ENCODE measurements at places on chromosomes 5 and 9. TPM values are rescaled to one million over a fixed set of nuclear protein-coding genes. Genes with fewer than 3 reads are reported as not detected.

DNA sequence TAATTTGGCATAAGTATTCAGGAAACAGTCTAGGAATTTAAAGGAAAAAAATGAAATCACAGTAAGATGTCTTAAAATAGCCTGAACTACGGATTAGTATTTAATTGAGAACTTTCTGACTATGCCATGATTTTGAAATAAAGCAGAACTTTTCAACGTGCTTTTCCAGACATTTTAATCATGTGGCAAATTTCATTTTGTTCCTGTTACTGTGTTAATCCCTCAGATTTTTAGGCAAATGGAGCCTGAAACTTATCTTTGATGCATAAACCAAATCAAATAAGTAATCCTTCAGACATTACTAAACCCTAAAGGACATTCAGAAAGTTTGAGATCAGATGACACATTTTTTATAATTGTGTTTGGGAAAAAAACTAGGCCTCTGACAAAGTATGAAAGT is 75.7 kb downstream of the FBN2 start:
- no peak for DNase-seq

The ECSCR gene
- 0.63 TPM for total RNA-seq

DNA sequence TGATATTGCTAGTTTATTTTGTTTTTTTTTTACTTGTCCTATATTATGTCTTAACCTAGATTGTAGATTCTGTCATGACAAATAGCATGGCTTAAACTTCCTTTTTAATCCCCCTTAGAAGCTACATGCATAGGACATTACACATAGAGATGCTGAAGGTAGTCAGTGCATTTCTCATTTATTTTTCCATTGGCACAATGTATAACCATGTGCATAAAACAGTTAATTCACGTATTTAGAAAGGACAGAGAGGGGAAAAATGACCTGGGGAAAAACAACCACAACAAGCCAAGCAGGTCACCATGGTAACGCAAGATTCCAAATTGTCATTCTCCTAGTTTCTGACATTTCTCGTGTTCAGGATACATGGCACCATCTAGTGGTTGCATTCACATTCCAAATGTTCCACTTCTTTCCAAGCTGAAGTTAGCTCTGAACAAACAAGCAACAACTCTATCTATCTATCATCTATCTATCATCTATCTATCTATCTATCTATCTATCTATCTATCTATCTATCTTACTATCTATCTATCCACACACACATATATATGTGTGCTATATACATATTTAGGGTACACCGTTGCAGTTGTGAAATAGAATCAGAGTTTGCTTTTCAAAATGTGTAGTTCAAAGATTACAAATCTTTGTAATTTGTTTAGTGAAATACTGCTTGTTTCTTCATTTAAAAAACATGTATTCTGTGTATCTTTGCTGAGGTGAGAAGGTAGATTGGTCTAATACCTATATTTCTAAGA is 487.2 kb upstream of the ST8SIA4 start:
- no peak for DNase-seq

DNA sequence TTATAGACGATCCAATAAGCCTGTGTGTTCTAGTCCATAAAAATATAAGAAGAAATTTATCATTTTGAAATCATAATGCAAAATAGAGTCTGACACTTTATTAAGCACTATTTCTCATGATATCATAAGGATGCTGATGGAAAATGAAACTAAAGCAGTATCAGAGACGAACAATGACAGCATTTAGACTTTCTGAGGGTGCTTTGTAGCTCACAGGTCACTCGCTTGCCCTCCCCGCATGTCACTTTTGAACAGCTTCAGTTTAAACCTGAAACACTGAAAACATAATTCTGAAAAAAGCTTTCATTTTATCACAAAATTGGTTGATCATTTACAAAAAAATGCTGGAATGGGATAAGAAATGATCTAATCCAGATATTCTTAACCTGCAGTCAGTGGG is 247.1 kb downstream of the EBF1 start:
- no peak for DNase-seq

The GMCL2 gene
- not detected for total RNA-seq

DNA sequence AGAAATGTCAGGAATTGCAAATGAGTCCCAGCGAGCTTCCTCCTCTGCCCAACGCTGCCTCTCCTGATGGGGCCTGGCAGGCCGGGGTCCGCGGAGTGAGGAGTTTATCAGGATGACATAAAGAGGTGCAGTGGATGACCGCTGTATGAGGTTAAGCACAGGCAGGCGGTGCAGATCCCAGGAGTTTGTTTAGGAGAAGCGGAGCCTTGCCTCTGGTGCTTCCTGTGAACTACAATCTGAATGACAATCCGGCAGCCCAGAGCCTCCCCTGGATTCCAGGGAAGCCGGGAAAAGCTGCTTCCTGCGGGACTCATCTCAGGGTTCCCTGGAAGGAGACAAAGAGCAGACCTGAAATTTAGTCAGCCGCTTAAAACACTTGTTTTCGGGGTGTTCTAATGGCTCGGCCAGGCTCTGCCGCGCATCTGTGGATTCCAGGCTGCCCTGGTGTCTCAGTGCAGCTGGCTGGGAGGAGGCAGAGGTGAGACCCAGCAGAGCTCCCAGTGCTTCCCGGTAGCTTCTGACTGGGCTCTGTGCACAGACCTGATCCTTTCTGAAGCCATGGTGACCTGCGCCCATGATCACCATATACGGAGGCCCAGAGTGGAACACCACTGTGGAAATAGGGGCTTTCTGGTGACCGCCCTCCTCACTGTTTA is 69.8 kb upstream of the IRX4 start:
- no peak for DNase-seq

DNA sequence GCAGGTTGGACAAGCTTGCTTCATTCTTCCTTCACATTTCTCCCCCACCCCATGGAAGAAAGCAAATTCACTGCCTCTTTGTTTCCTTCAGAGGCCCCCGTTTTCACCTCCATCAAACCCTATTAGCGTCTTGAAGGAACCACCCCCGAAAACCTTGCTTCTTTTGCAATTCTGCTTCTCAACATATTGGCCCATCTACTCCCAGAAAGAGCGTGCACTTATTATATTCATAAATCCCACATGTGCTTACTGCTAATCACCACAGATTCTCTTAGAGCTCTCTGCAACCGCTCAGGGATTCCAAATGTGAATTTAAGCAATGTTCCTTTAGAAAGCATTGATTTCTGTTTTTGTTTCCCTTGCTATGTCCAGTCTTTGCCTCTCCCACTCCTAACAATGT is 1.1 kb downstream of the F2RL2 start:
- DNase-seq, result no peak

GRCh38 chr9:17319864-17320263 is 185.0 kb downstream of the CNTLN start:
- no peak for DNase-seq

DNA sequence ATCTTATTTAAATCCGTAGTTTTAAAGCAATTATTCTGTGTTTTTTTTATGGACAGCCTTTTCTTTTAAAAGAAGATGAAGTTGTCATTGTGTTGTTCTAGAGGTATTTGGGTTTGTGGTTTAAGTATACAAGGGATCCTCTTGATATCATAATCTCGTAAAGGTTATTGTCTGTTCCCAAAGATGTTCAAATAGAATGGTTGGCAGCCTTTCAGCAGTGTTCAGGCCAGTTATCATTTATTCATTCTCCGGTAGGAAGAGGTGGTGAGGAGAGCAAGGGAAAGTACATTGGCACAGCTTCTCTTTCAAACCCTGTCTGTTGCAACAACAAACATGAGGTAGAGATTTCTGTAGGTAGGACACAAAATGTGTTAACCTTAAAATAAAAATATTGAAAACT is 147.0 kb downstream of the FOCAD start:
- DNase-seq, result no peak

DNA sequence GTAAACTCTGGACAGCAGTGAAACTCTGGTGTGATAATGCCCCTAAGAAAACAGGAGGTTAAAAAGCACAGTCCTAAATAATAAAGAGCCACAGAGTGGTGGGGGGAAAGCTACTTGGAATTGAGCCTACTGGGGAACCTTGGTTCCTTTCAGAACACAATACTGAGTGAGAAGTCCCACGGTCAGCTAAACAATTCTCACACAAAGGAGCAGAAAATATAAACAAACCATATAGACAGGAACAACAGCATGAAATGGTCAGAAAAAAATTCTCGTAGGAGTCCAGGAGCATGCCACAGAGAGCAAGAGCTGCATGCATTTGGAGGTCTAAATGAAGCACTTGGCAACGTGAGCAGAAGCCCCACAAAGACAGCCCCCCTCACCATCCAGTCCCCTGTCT is 56.0 kb downstream of the TEK start:
- DNase-seq, result no peak

DNA sequence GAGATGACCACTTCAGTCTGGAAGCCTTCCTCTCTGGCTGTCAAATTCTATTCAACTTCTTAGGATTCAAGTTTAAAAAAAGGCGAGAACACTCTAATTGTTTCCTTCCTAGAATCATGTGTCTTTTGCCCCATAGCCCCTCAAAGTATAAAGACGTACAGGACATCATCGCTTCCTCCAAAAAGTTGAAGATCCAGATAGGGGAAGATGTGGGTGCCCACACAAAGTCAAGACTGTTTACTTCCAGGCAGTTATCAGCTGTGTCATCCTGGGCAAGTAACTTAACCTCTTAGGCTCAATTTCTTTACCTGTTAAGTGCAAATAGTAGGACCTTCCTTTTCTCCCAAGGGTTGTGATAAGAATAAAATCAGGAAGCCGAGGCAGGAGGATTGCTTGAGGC is 40.1 kb downstream of the PPARGC1B start:
- no peak for DNase-seq

GRCh38 chr9:133558191-133559126 is 24.0 kb downstream of the ADAMTSL2 start:
- DNase-seq, result peak; percentile 85

The LRRC70 gene
- total RNA-seq, result 0.10 TPM

DNA sequence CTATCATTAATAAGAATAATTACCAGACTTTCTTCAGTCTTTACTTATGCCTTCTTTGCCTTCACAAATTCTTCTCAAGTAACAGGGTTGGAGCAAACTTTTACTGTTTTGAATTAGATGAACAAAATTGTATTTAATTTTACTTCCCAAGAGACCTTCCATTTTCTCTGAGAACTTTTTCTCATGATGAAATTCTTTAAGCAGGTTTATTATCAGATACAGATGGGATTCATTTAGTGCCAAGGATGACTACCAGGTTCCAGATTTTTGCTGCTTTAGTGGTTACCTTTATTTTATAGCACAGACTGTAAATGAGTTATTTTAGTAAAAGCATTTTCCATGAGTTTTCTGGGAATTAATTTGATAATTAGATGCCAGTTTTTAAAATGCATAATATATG is 125.1 kb downstream of the GDNF start:
- no peak for DNase-seq

The LEAP2 gene
- total RNA-seq, result 1.4 TPM

DNA sequence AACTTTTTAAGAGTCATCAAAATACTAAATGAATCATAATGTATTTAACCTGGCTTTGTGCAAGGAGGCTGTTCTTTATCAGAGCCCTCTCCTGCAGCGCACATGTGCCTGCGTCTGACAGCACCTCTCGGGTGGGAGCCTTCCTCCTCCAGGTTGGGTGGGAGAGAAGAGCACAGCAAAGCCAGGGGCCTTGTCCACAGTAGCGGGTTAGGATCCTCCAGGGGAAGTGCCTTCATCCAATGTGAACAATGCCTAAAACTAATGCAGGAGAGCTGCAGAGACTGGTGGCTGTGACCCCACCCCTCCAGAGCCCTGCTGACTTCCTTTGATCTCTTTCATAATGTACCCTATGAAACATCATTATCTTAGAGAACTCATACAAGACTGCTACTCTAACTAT is 10.2 kb downstream of the UBE2QL1 start:
- no peak for DNase-seq

- no peak for DNase-seq
These were observed 335 bp downstream of the GALNT12 start for GRCh38 chr9:98807814-98808195.

DNA sequence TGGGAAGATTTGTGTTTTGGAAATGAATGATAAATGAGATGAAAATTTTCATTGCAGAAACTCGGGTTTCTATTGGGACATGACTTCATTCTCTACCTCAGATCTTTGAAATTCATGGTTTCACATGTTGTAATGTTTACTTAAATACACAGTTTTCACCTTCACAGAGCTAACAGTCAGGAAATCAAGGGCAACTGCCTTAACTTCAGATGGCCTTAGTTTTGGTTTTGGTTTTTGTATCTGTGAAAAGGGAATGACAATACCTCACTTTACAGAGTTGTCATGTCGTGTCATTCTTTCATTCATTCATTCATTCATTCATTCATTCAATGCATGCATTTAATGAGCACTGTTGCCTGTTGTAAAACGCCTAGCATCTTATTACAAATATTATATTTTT is 41.9 kb downstream of the NIM1K start:
- no peak for DNase-seq

- DNase-seq, result no peak
These were observed 11.1 kb upstream of the AQP3 start for GRCh38 chr9:33458444-33458843.

DNA sequence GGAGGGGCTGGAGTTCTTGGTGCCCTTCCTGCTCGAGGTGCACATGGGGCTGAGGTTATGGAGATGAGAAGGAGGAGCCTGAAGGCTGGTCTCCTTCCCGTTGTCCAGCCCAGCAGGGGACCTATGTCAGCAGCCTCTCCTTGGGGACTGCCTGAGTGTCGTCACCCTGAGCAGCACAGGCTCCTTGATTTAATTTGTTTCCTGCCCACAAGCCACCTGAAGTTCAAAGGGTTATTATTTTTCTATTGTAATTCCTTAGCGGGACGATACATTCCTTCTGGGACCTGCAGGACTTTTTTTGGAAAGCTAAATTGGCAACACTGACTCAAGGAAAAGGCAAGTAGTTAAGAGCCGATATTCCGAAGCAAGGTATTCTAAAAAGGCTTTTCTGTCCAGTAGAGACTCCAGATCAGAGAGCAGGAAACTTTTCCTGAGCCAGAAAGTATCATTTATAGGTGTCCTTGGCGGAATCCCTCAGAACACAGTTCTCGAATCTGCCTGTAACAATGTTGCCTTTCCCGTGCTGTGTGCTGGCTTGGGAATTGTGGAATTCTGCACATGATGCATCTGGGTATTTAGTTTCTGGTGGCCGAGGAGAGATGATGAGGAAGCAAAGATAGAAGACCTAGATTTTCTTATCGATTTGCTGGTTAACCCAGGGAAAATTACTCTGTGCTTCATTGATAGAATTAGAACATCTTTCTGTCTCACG is 55.4 kb downstream of the ARHGAP26 start:
- no peak for DNase-seq

DNA sequence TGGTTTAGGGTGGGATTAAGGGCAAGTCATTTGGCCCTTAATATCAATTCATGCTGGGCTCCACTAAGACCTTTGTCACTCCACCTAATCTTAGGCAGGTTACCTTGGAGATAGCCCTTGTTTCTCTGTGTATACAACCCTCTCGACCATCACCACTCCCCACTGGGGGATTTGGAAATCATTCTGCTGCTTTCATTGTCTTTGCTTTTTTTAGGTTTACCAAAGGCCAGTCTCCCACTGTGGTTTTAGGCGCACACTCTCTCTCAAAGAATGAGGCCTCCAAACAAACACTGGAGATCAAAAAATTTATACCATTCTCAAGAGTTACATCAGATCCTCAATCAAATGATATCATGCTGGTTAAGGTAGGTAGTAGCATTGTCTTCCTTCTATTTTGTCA is 6.2 kb downstream of the GZMK start:
- no peak for DNase-seq

The PITX1 gene
- 217 TPM for total RNA-seq

- no peak for DNase-seq
These were observed 137.5 kb downstream of the MAT2B start for GRCh38 chr5:163642904-163643303.

All from MG63 (cell line).